ENCODE measurements at places on chromosomes 1 and 21. TPM values are rescaled to one million over a fixed set of nuclear protein-coding genes. Genes with fewer than 3 reads are reported as not detected.

- H3K4me3 ChIP-seq = no peak overlapping the region
- H3K36me3 ChIP-seq = no peaks in the 10 kb centered on the region
- H3K4me1 ChIP-seq = no peaks in the 10 kb centered on the region
- H3K27ac ChIP-seq = no peak overlapping the region
- DNase-seq = no peak
These were observed 14.4 kb downstream of the CYP4B1 start for GRCh38 chr1:46812996-46813857.

Gene BEST4
- total RNA-seq = 1.6 TPM

Gene CFHR4
- not detected for total RNA-seq

DNA sequence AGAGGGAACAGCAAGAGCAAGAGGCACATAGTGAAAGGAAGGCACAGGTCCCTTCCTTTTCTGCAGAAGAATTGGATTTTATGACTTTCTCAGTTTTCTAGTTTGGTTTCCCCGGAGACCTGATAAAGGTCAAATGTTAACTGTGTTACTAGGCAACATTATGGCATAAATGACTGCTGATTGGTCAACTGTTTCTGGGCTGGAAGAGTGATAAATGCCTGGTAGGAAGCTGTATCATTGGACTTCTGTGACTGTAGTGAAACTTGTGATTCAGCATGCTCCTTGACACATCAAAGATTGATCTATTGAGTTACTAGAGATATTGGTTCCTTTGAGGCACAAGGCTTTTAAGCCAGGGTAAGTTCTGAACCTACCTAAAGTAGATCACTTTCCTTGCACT is 55.7 kb downstream of the LRRC8C start:
- H3K27me3 ChIP-seq = no peaks in the 10 kb centered on the region
- no peak for DNase-seq
- no peak overlapping the region for H3K27ac ChIP-seq
- no peaks in the 10 kb centered on the region for H3K36me3 ChIP-seq
- peaks cover 5% of the 10 kb centered on the region for H3K4me1 ChIP-seq

DNA sequence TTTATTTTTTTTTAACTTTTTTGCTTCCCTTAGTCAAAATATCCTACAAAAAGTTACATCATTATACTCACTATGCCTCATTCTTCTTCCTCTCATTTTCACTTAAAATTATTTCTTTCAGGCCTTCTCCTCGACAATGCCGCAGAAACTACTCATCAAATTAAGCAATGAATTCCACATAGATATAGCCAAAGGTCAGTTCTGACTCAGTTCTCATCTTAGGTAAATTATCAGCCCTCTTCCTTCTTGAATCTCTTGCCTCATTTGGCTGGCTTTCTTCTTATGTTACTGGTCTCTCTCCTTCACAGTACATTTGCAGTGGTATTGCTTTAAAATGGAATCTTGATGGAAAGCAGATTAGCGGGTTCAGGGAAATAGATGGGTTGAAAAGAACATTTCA is 260.7 kb upstream of the BRINP3 start:
- H3K4me1 ChIP-seq = no peaks in the 10 kb centered on the region
- no peak overlapping the region for H3K4me3 ChIP-seq
- no peaks in the 10 kb centered on the region for H3K36me3 ChIP-seq
- no peak overlapping the region for H3K27ac ChIP-seq
- no peaks in the 10 kb centered on the region for H3K27me3 ChIP-seq
- no peak for DNase-seq

- no peak overlapping the region for H3K27ac ChIP-seq
- H3K36me3 ChIP-seq = no peaks in the 10 kb centered on the region
- no peaks in the 10 kb centered on the region for H3K27me3 ChIP-seq
- H3K4me1 ChIP-seq = no peaks in the 10 kb centered on the region
- DNase-seq = no peak
These were observed 8.4 kb downstream of the PLPP3 start for GRCh38 chr1:56570924-56571372.

DNA sequence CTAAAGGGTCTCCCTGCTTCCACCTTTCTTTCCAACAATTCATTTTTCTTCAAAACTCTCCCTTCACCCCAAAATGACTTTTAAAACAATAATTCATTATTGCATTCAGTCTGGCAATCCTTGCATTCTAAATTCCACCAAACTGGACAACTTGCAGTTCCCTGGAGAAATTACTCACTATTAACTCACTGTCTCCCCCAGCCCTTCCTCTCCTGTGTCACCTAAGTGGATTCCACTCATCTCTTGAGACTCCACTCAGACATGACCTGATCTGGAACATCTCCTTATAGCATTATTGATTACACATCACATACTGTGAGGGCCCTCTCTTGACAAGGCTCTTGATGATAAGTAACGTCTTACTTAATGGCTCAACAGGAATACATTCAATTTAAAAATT is 257.1 kb downstream of the BRINP2 start:
- no peaks in the 10 kb centered on the region for H3K4me1 ChIP-seq

Gene PGBD5
- not detected for total RNA-seq

GRCh38 chr1:88645886-88646285 is 38.2 kb upstream of the PKN2 start:
- no peaks in the 10 kb centered on the region for H3K4me1 ChIP-seq
- H3K36me3 ChIP-seq = no peaks in the 10 kb centered on the region
- no peak overlapping the region for H3K27ac ChIP-seq
- no peak overlapping the region for H3K4me3 ChIP-seq
- peaks cover 4% of the 10 kb centered on the region for H3K27me3 ChIP-seq
- DNase-seq = no peak

Gene WDR64
- total RNA-seq = 0.25 TPM

GRCh38 chr1:14538335-14538734 is 60.1 kb upstream of the KAZN start:
- DNase-seq = no peak
- H3K36me3 ChIP-seq = no peaks in the 10 kb centered on the region
- no peak overlapping the region for H3K4me3 ChIP-seq
- peaks cover 4% of the 10 kb centered on the region for H3K27me3 ChIP-seq

- no peaks in the 10 kb centered on the region for H3K4me1 ChIP-seq
- no peak for DNase-seq
- H3K27me3 ChIP-seq = no peaks in the 10 kb centered on the region
- H3K27ac ChIP-seq = no peak overlapping the region
These were observed 79.1 kb upstream of the CXADR start for GRCh38 chr21:17433730-17434129.
